ENCODE measurements at places on chromosomes 13 and 19.

DNA sequence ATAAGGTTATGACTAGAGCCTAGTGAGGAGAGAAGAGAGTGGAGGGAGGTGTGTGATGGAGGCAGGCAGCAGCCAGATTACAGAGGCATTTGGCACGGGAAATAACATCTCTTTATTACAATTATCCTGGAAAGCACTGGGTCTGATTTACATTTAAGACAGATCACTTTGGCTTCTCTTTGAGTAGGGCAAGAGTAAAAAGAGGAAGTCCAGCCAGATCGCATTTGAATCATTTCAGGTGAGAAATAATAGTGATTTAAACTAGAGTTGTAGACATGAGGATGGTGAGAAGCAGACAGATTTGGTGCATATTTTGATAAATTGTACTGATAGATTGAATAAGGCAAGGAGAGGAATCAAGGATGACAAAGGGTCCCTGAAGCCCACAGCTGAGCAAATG is 9.6 kb upstream of the SACS start:
- no peak for DNase-seq

DNA sequence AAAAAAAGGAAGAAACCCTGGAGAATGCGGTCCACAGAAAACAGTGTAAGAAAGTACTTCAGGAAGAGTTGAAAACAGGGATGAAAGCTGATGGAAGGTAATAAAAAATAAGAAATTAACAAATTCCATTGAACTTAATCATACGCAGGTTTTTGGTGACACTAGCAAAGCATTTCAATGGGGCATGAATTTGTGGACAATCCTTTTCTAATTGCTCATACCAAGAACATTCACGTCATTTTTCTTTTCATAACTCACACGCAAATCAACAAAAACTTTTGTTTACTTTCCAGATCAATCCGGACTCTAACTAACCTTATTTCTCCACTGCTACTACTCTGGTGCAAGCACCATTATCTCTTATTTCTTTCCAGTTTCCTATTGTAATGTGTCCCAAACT is 1195.0 kb downstream of the SLITRK5 start:
- DNase-seq, result no peak

GRCh38 chr19:12784871-12785430 is 6.3 kb upstream of the JUNB start:
- DNase-seq, result no peak

GRCh38 chr19:13091400-13092157 is 11.1 kb downstream of the LYL1 start:
- no peak for DNase-seq

DNA sequence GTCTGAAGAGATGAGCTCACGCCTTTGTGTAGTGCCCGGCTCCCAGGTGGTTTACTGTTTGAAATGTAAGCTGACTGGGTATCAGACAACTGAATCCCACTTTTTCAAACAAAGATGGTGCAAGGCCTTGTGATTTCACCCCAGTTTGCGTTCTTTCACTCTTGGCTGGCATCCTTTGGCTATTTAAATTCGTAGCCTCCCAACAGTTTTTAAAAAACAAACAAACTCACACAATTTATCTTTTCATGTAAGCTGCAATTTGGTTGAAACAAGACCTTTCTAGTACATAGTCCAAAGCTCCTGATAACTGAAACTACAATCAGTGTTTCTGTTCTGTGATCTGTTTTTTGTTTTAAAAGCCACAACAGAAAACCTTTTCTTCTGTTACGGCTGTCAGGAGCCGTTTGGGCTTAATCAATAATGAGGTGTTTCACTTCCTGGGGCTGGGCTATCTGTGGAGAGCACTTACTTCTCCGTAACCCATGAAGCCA is 65.1 kb upstream of the NPAS1 start:
- DNase-seq, result no peak

DNA sequence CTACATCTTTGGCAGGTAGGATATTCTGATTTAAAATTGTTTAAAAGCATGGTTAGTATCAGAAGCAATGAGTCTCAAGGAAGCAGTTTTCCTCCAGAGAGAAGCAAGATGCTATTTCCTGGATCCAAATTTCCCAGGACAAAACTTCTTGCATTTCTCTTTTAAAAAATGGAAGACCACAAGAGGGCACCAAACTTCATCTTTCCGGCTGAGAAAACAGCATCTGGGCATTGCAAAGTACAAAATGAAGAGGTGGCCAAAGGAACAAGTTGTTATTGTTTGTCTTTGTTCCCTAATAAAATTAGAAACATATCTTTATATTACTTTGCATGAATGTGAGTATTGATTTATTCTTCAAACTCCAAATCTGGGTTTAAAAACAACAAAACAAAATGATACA is 60.0 kb upstream of the LRCH1 start:
- DNase-seq, result no peak
